ENCODE measurements at places on chromosomes 5 and 9. TPM values are rescaled to one million over a fixed set of nuclear protein-coding genes. Genes with fewer than 3 reads are reported as not detected.

MYORG gene
- 10.2 TPM for polyA plus RNA-seq

IL3 gene
- polyA plus RNA-seq: not detected

SPINK1 gene
- 108 TPM for polyA plus RNA-seq

PCYOX1L gene
- polyA plus RNA-seq: 19.2 TPM

FOXD4L4 gene
- not detected for polyA plus RNA-seq

TAF11L5 gene
- polyA plus RNA-seq: not detected

PCDHGB7 gene
- polyA plus RNA-seq: 15.6 TPM

FAT2 gene
- 7.9 TPM for polyA plus RNA-seq

RPS14 gene
- 1,712 TPM for polyA plus RNA-seq

LCP2 gene
- polyA plus RNA-seq: 3.7 TPM

ENG gene
- polyA plus RNA-seq: 95.4 TPM

IL9 gene
- polyA plus RNA-seq: not detected

SPATA31A3 gene
- not detected for polyA plus RNA-seq

BARHL1 gene
- not detected for polyA plus RNA-seq

ATP10B gene
- polyA plus RNA-seq: 0.51 TPM

SAXO1 gene
- polyA plus RNA-seq: 0.22 TPM

PCDHB4 gene
- 2.5 TPM for polyA plus RNA-seq

ZNF79 gene
- polyA plus RNA-seq: 8.3 TPM

SLC1A3 gene
- polyA plus RNA-seq: 4.9 TPM

C5 gene
- polyA plus RNA-seq: 16.6 TPM

CENPH gene
- polyA plus RNA-seq: 23.0 TPM

ACOT12 gene
- polyA plus RNA-seq: 0.43 TPM

FST gene
- polyA plus RNA-seq: 35.5 TPM

CDH12 gene
- 6.5 TPM for polyA plus RNA-seq

SDHA gene
- 131 TPM for polyA plus RNA-seq

RNF183 gene
- polyA plus RNA-seq: 4.9 TPM

GRIN3A gene
- 2.1 TPM for polyA plus RNA-seq

WNK2 gene
- polyA plus RNA-seq: 22.8 TPM

IFNA2 gene
- not detected for polyA plus RNA-seq

FRMD3 gene
- polyA plus RNA-seq: 28.9 TPM

PRSS3 gene
- polyA plus RNA-seq: 2.1 TPM

SNCB gene
- polyA plus RNA-seq: 0.14 TPM

INSL4 gene
- polyA plus RNA-seq: not detected

STKLD1 gene
- 3.4 TPM for polyA plus RNA-seq

FAM200C gene
- 13.3 TPM for polyA plus RNA-seq

Measured in right renal pelvis (tissue), 4 donors.